SK-N-SH (cell line): ENCODE measurements at places on chromosomes 4 and X. TPM values are rescaled to one million over a fixed set of nuclear protein-coding genes. Genes with fewer than 3 reads are reported as not detected.

DNA sequence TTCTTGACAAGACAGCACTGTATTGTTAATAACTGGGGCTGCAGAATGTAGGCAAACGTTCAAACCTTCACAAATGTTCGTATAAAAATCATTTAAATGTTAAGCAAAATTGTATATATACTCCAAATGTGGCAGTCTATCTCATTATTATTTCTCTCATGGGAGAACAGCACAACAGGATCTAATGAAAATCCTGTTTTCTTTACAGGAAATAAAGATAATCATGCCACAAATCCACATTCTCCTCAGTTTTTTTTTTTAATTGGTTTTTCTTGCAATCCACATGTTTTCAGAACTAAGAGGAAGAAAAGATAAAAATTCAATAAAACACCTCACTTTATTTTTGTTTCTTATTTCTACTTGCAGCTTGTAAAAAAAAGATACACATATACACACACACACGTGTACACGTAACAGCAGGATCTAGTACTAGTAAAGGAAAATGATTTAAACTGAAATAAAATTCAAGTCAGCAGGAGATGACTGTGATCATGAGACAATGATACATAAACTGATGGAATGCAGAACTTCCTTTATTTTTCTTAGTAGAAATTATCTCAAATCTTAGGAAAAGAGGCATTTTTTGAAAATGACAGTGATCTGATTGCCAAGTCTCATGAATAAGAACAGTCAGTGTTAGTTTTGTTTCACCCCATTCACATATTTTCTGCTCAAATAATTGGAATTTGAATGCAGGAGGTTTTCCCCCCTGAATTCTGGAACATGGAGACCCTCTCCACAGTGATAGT is 11.3 kb downstream of the APBB2 start:
- no peaks in the 10 kb centered on the region for H3K36me3 ChIP-seq
- H3K4me3 ChIP-seq = no peak overlapping the region
- H3K27ac ChIP-seq = peak overlapping the region; percentile 75; the same call in 1 of the 2 replicates
- peaks cover 8% of the 10 kb centered on the region for H3K4me1 ChIP-seq
- H3K27me3 ChIP-seq = no peaks in the 10 kb centered on the region
- DNase-seq = no peak

GRCh38 chr4:151434183-151434860 is 25.3 kb downstream of the FHIP1A start:
- H3K27ac ChIP-seq = peak overlapping the region; percentile 16; the same call in 1 of the 2 replicates
- peaks cover 16% of the 10 kb centered on the region; the same call in 1 of the 2 replicates for H3K4me1 ChIP-seq
- no peak for DNase-seq
- H3K36me3 ChIP-seq = no peaks in the 10 kb centered on the region
- H3K27me3 ChIP-seq = no peaks in the 10 kb centered on the region

GRCh38 chr4:6444582-6444981 is 27.8 kb downstream of the PPP2R2C start:
- peaks cover 41% of the 10 kb centered on the region; the same call in 1 of the 2 replicates for H3K4me1 ChIP-seq
- no peaks in the 10 kb centered on the region for H3K36me3 ChIP-seq
- no peaks in the 10 kb centered on the region for H3K27me3 ChIP-seq
- H3K4me3 ChIP-seq = no peak overlapping the region
- H3K27ac ChIP-seq = no peak overlapping the region

DNA sequence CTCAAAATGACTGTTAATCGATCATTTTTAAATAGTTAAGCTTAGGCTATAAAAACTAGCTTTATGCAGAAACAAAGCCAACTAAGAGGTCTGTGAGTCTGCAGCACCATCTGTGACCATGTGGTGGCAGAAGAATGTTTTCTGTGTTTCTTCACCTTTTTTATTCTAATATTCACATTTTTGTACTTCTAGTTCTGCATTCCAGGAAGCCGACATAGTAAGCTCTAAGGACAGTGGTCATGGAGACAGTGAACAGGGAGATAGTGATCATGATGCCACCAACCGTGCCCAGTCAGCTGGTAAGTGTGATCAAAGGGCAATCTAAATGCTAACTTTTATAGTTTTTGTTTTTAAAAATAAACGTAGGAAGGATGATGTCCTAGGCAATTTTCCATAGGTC is 5.6 kb downstream of the PCDH10 start:
- no peaks in the 10 kb centered on the region for H3K4me1 ChIP-seq
- H3K27ac ChIP-seq = no peak overlapping the region; the same call in 1 of the 2 replicates
- DNase-seq = peak; percentile 30
- peaks cover 52% of the 10 kb centered on the region for H3K27me3 ChIP-seq
- H3K4me3 ChIP-seq = no peak overlapping the region

- no peak overlapping the region for H3K27ac ChIP-seq
- H3K4me1 ChIP-seq = no peaks in the 10 kb centered on the region
- peak; percentile 5 for DNase-seq
- H3K36me3 ChIP-seq = no peaks in the 10 kb centered on the region
- no peaks in the 10 kb centered on the region for H3K27me3 ChIP-seq
- no peak overlapping the region for H3K4me3 ChIP-seq
Measured at GRCh38 chr4:80989921-80990544, 40.5 kb upstream of the BMP3 start.

DNA sequence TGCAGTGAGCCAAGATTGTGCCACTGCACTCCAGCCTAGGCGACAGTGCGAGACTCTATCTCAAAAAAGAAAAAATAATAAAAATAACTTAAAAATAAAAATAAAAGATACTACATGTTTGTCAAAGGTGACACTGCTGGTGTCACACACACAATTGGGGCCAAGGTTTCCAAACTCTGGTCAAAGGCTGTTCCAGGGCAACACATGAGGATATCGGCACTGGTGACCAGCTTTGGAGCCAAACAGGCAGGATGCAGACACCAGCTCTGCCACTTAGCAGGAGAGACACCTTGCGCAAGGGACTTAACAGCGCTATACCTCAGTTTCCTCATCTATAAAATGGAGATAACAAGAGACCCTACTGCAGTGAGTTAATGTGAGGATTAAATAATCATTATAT is 52.3 kb downstream of the CD99L2 start:
- no peaks in the 10 kb centered on the region for H3K36me3 ChIP-seq
- no peak for DNase-seq
- no peaks in the 10 kb centered on the region for H3K27me3 ChIP-seq

DNA sequence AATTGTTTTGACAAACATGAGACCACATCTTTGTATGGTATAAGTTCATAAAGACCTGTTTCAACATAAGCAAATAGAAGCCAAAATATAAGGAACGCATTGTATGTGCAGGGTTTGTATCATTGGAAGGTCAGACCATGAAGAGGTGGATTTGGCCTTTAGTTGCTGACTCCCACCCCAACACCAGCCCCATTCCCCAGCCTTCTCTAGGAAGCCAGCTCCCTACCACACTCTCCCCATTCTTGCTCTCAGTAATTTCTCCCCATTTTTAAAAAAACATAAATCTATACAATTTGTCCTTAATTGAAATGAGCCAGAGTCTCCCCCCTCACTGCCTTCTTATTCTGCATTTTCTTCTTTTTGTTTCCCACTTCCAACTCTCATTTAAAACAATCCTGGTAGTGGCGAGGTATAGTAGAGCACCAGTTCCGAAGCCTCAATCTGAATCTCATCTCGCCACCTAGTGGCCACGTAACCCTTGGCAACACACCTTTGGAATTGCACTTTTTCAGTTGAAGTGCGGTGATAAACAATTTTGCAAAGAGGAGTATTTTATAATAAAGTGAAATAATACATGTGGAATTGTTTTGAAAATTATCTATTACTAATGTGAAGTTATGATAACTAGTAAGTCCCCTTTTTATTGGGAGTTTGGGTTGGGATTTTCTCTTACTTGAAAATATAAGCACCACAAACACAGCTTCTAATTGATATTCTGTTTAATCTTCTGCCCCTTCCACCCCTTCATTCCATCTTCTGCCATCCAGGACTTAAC is 126.6 kb downstream of the ASB9 start:
- DNase-seq = peak; percentile 45
- H3K4me3 ChIP-seq = no peak overlapping the region
- 0 out of 2 replicates have a peak, but pooled peaks cover 6% of the 10 kb centered on the region for H3K27me3 ChIP-seq
- no peaks in the 10 kb centered on the region for H3K36me3 ChIP-seq

DNA sequence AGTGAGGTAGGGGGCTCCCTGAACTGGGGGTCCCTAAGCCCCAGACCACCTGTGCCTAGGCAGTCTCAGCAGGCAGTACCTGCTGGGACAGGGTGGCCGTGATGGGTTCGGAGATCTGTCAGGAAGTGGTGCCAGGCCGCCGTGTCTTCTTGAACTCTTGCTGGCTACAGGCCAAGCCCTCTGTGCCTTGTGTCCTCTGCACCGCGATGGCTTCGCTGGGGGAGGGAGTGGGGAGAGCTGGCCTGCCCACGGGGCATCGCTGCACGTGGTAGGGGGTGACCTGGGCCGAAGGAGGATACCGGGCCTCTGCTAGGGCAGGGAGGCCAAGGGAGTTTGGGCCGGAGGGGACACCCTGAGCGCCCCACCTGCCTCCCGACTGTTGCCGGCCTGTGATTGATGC is 96.7 kb upstream of the NKX1-1 start:
- H3K27ac ChIP-seq = no peak overlapping the region
- H3K36me3 ChIP-seq = no peaks in the 10 kb centered on the region
- no peaks in the 10 kb centered on the region for H3K4me1 ChIP-seq
- peaks cover 40% of the 10 kb centered on the region for H3K27me3 ChIP-seq

DNA sequence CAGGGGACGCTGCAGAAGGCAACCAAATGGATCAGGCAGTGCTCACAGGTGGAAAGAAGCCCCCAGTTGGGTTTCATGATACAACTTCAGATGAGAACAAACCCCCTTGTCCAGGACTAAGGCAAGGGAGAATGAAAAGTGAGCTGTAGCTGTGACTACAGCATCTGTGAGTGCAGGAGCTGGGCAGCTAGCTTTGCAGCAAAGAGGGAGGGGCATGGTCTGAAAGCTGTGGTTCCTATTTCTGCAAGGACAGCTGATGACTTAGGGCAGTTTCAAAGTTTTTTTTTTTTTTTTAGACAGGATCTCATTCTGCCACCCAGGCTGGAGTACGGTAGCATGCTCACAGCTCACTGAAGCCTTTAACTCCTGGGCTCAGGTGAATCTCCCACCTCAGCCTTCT is 1317.4 kb upstream of the DIAPH2 start:
- H3K4me1 ChIP-seq = no peaks in the 10 kb centered on the region
- no peak overlapping the region for H3K27ac ChIP-seq
- H3K27me3 ChIP-seq = no peaks in the 10 kb centered on the region

DNA sequence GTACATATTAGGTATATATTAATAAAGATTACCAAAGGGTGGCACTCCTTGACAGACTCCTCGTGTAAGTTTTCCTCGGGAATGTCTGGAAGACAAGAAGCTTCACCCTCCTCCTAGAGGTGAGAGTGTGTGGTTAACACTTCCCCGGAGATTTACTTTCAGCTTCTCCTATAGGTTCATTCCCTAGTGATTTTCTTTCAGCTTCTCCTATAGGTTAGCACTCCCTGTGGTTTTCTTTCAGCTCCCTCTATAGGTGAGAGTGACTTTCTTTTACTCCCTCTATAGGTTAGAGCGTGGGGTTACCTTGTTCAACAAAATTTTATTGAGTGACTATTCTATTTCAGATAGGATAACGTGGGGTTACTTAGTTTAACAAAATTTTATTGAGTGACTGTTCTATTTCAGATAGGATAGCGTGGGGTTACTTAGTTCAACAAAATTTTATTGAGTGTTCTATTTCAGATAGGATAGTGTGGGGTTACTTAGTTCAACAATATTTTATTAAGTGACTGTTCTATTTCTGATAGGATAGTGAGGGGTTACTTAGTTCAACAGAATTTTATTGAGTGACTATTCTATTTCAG is 106.0 kb upstream of the PLAC1 start:
- H3K27ac ChIP-seq = no peak overlapping the region
- no peaks in the 10 kb centered on the region for H3K4me1 ChIP-seq
- H3K27me3 ChIP-seq = no peaks in the 10 kb centered on the region
- DNase-seq = peak; percentile 66
- peak overlapping the region; percentile 15; the same call in 1 of the 2 replicates for H3K4me3 ChIP-seq

GRCh38 chrX:97189668-97190067 is 306.0 kb downstream of the RPA4 start:
- no peaks in the 10 kb centered on the region for H3K4me1 ChIP-seq
- H3K36me3 ChIP-seq = no peaks in the 10 kb centered on the region
- no peaks in the 10 kb centered on the region for H3K27me3 ChIP-seq
- DNase-seq = no peak
- H3K4me3 ChIP-seq = no peak overlapping the region

- H3K4me1 ChIP-seq = no peaks in the 10 kb centered on the region
- DNase-seq = no peak
- H3K4me3 ChIP-seq = no peak overlapping the region
- H3K36me3 ChIP-seq = no peaks in the 10 kb centered on the region
- no peaks in the 10 kb centered on the region for H3K27me3 ChIP-seq
Measured at GRCh38 chrX:75655627-75656026, 129.4 kb downstream of the MAGEE2 start.

Gene ADGRG4
- polyA plus RNA-seq = not detected in 2 replicates

Gene CT45A3
- not detected in 2 replicates for polyA plus RNA-seq

Gene GAGE12F
- polyA plus RNA-seq = not detected in 2 replicates

Gene HSFX4
- not detected in 2 replicates for polyA plus RNA-seq

Gene SHROOM4
- 0.31 and 0.45 TPM in 2 replicates for polyA plus RNA-seq

Gene MAGEA4
- polyA plus RNA-seq = 0.10 and 0.19 TPM in 2 replicates
